Activated CD4-positive, alpha-beta T cell treated with anti-CD3 and anti-CD28 coated beads for 36 hours (primary cell): ENCODE measurements at places on chromosomes 7 and 10. TPM values are rescaled to one million over a fixed set of nuclear protein-coding genes. Genes with fewer than 3 reads are reported as not detected.

- no peak for DNase-seq
Measured at GRCh38 chr10:113993489-113993991, 50.1 kb upstream of the ADRB1 start.

GRCh38 chr10:124756156-124756903, 12.2 kb upstream of the FAM53B start:
- DNase-seq, result no peak

DNA sequence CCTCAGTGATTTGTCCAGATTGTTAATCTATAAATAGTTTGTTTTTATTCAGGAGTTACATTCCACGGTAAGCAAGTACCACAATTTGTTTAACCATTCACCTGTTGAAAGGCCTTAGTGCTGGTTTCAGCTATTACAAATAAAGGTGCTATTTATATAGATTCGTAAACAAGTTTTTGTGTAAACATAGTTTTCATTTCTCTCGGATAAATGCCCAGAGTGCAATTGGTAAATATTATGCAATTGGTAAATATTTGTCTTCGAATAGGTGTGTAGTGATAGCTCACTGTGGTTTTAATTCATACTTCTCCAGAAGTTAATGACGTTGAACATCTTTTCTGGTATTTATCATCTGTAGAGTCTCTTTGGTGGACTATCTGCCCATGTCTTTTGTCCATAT, 76.4 kb upstream of the RSU1 start:
- no peak for DNase-seq

DNA sequence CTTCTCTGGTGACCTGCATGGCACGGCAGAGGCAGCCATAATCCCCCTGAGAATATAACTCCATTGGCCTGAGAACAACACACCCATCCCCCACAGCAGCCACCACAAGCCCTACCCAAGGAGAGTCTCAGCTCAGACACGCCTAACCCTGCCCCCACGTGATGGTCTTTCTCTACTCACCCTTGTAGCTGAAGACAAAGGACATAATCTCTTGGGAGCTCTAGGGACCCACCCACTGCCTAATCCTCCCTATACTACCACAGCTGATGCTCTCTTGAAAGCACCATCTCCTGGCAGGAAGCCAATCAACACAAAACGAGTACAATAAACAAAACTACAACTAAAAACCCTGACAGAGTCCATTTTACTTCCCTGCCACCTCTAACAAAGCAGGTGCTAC, 30.7 kb upstream of the HPSE2 start:
- DNase-seq, result no peak

The ABCA13 gene
- not detected for total RNA-seq

The PNLIPRP1 gene
- not detected for total RNA-seq

The CPA2 gene
- total RNA-seq, result not detected

The FANK1 gene
- 1.0 TPM for total RNA-seq
